ENCODE measurements at places on chromosomes 5 and 9.

DNA sequence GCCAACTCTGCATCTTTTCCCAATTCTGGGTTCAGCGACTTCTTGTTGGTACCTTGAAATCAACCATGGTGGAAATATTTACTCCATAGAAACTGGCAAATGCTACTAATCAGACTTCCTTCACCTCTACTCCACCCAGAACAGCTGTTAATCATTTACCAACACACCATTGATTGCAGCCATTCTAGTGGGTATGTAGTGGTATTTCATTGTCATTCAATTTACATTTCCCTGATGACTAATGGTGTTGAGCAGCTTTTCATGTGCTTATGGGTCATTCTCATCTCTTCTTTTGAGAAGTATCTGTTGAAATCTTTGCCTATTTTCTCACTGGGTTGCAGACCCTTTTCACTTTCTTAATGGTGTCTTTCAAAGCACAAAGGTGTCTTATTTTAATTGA, 122.4 kb upstream of the MSX2 start:
- no peak for DNase-seq

DNA sequence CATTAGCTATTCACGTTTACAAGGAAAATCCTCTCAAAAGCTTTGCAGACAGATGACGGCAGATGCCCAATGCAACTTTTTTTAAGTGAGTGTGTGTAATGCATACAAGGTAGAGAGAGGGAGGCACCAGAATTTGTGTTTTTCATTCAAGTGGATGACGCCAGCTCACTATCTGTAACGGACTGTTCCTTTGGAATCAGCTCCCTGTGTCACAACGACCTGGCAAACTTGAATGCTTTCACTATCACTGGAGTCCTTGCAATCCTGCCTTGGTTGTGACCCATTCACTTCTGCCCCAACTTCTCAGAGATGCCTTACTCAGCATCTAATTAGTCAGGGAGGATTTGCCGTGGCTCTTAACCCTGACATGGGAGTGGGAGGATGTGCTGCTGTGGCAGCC, 148.5 kb downstream of the BNC2 start:
- DNase-seq, result no peak

DNA sequence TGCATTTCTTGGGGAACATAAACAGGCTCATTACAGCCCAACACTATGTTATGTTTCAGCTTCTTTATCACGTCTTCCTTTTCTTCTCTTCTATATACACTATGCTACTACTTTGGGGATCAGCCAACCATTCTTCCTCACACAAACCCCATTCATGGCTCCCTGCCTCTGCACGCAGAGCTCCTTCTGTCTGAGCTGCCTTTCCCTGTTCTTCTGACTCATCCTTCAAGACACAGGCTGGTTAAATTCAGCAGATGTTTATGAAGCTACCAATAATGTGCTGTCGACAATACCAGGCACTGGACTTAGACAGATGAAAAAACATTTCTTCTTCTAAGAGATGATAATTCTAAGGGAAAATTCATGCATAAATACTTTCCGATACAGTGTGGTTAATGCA, 102.5 kb upstream of the TXNDC8 start:
- DNase-seq, result no peak

GRCh38 chr5:130206686-130207085, 302.4 kb downstream of the CHSY3 start:
- DNase-seq, result no peak

GRCh38 chr9:14344053-14344524, 30.1 kb upstream of the NFIB start:
- DNase-seq, result no peak

DNA sequence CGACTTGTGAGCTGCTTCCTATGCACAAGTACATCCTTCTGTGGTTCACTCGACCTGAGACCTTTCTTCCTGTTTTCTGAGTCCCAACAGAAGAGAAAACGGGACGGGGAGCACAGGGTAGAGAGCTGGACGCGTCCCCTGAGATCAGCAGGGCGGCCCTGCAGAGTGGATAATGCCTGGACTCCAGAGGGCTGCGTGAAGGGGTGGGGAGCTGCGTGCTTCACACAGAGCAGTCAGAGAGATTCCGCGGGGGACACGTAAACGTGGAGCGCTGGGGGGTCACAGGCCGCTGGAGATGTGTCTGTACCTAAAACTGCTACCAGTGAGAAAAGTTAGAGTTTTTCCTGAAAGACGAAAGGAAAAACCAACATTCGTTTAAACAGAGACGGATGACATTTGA, 46.3 kb downstream of the HSD17B3 start:
- no peak for DNase-seq

GRCh38 chr5:83025690-83026478, 51.3 kb downstream of the TMEM167A start:
- DNase-seq, result no peak

- DNase-seq, result no peak
Measured at GRCh38 chr5:113446358-113446927, 11.7 kb upstream of the TSSK1B start.

DNA sequence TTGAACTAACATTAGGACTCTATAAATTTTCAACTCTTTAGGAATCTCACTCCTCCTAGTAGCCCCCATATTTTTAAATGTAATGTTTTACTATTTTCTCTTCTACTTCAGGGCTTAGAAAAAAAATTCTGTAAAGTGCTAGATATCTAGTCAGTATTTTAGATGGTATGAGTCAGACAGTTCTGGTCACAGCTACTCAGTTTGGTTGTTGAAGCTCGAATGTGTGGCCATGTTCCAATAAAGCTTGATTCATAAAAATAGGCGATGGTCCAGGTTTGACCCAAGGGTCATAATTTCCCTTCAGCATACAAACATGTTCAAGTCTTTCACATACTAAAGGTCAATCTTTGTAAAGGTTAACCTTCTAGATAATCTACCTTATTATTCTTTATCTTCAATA, 566.0 kb upstream of the CDH18 start:
- DNase-seq, result no peak

DNA sequence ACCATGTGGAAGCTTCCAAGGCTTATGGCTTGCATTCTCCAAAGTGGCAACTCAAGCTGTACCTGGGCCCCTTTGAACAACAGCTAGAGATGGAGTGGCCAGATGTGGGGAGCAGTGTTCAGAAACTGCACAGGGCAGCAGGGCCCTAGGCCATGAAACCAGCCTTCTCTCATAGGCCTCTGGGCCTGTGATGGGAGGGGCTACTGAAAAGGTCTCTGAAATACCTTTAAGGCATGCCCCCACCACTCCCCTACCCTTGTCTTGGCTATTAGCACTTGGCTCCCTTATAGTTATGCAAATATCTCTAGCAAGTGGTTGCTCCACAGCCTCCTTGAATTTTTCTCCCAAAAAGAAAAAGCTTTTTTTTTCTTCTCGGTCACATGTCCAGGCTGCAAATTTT, 1014.6 kb downstream of the DTWD2 start:
- DNase-seq, result no peak

DNA sequence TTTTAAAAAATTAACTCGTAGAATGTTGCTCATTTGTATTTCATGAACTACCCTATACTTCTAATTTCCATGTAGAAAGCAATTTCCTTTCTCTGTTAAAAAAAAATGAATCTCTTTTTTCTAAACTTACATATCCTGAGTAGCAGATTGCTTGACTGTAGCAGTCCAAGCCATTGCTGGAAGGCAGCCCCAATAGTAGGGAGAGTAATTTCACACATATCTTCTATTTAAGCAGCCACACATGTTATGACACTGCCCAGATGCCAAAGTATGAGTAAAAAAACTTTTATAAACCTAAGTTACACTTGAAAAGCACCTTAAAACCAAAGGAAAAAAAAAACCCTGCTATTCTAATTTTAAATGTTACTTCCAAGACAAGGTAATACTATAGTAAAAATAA, 69.6 kb downstream of the FBXL17 start:
- DNase-seq, result no peak

DNA sequence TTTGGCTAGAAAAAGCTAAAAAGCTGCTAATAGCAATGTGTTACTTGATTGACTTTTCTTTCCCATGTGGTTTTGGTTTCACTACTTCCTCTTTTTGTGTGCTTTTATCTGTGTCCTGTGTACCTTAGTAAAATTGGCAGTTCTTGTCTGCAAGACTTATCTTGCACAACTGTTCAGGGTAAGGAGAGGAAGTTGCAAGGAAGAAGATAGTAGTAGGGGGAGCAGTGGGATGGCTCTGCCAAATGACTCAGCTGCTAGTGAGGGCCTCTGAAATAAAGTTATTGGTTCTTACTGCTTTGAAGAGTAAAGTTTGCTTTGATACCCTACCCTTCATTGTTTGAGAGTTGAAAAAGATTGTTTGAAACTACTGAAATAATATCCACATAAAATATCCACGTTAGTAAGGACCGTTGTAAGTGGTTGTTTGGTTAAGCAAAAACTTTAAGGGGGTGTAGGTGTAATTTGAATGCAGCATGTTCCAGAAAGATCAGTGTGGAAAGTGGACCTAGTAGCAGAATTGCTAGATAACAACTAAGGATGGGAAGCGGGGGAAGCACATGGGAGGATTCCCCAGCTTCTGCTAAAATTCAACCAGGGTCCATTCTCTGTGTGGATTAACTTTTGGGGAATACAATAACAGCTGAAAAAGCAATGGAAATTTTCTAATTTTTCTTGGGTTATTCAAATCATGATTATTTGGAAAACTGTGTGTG, 123.5 kb downstream of the SCAMP1 start:
- DNase-seq, result no peak

All from NCI-H1092 treated with DMSO at 0.1 percent for 48 hours (cell line).